ENCODE measurements at places on chromosomes 5 and 9.

GRCh38 chr9:22529426-22530199 lies 83.0 kb downstream of the DMRTA1 start:
- no peak for DNase-seq

- no peak for DNase-seq
These were observed 56.2 kb upstream of the TNFSF15 start for GRCh38 chr9:114861922-114862605.

- no peak for DNase-seq
These were observed 43.0 kb upstream of the HSD17B4 start for GRCh38 chr5:119409235-119409815.

DNA sequence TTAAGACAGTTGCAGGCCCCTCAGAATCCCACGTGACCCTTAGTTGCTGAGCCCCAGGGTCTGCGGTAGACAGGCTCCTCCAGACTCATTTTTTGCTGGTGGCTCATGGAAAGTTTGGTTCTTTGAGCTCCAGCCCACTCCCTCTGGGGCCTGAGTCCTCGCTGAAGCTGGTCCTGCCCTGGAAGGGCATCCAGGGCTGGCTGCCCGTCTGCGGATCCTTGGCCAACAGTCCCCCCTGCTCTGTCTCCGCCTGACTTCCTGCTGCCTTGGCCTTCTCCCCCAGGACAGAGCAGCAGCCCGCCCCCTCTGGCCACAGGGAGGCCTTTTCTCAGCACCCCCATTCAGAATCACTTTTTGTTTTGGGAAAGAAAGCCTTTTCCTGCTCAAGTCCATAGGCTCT lies 24.4 kb downstream of the SLC6A7 start:
- no peak for DNase-seq

- no peak for DNase-seq
These were observed 139.0 kb downstream of the OLFM1 start for GRCh38 chr9:135226369-135227050.

- no peak for DNase-seq
These were observed 511 bp downstream of the SEMA5A start for GRCh38 chr5:9545136-9545991.

DNA sequence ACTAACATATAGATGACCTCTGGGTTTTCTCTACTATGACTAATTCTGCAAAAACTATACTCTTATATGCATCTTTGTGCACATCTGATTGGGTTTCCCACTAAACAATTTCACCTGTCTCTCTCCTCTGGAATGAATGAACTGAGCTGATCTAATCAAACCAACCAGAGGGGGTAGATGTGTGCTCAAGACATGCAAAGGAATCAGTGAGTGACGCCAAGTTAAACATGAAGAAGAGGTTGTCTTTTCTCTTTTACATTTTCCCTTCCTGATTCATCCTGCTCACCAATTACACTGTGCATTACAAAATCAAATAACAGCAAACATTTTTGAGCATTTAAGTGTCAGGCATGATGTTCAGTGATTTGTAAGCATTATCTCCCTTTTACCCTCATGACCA lies 29.6 kb upstream of the GRXCR2 start:
- no peak for DNase-seq

- DNase-seq, result no peak
These were observed 136.7 kb downstream of the MACROH2A1 start for GRCh38 chr5:135262364-135262763.

DNA sequence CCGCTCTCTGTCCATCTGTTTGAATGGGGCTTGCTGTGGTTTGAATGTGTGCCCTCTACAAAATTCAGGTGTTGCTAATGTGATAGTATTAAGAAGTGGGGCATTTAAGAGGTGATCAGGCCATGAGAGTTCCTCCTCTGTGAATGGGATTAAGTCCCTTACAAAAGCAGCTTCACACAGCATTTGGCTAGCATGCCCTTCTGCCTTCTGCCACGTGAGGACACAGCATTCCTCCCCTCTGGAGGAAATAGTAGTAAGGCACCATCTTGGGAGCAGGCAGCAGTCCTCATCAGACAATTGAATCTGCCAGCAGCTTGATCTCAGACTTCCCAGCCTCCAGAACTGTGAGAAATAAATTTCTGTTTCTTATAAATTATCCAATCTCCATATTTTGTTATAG lies 540.2 kb downstream of the CSNK1G3 start:
- DNase-seq, result no peak

- DNase-seq, result no peak
These were observed 63.3 kb downstream of the TMEM38B start for GRCh38 chr9:105757496-105758251.

GRCh38 chr9:12955510-12956163 lies 180.8 kb downstream of the LURAP1L start:
- DNase-seq, result no peak

DNA sequence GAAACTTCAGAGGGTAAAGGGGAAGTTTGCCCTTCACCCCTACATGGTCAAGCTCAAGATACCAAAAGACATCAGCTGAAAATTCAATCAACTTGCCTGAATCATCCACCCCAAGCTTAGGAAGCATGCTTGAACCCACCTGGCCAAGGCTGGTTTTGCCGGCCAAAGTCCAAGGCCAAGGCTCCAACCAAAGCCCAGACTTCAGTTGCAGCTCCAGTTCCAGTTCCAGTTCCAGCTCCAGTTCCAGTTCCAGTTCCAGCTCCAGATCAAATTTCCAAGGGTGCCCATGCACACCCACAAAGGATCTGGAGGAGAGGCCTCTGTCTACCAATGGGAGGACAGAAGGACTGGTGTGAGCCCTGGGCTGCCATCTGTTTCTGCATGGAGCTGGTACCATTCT lies 4.6 kb upstream of the SERINC5 start:
- no peak for DNase-seq

- no peak for DNase-seq
These were observed 99.5 kb downstream of the DAB2IP start for GRCh38 chr9:121750715-121751623.

DNA sequence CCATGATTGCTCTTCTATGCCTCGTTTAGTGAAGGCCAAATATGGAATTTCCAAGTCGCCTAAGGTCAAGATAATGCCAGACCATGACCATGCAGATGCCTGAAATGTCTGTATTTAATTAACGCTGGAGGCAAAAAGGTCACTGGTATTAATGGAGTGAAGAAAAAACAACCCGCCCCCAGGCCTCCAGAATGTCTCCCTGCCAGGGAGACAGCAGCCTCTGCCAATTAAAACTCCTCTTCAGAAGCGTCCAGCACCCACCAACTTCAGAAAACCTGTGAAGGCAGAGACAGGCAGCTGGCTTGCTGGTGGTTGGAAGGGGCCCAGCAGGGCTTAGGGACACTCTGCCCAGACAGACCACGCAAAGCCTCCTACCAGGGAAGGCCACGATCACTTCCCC lies 94.4 kb downstream of the VAV2 start:
- no peak for DNase-seq

DNA sequence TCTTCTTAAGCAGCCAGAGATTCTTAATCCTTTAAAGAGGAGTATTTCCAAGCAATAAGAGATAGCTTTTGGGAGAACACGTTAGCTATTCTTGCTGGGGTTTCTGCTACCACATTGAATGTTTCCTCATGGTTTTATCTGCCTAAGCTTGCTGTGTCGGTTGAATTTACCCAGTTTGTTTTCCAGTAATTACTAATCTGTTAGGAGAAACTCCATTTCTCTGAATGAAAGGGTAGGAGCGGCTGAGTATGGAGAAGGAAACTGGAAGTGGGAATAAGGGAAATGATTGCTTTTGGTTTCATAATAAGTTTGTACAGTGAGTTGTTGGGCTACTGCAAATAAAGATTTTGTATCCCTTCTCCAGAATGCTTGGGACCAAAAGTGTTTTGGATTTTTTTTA lies 1.2 kb downstream of the JAK2 start:
- no peak for DNase-seq
